ENCODE measurements at places on chromosomes 7 and 10.

- DNase-seq: no peak
These were observed 116.6 kb downstream of the KMT2E start for GRCh38 chr7:105130580-105130979.

DNA sequence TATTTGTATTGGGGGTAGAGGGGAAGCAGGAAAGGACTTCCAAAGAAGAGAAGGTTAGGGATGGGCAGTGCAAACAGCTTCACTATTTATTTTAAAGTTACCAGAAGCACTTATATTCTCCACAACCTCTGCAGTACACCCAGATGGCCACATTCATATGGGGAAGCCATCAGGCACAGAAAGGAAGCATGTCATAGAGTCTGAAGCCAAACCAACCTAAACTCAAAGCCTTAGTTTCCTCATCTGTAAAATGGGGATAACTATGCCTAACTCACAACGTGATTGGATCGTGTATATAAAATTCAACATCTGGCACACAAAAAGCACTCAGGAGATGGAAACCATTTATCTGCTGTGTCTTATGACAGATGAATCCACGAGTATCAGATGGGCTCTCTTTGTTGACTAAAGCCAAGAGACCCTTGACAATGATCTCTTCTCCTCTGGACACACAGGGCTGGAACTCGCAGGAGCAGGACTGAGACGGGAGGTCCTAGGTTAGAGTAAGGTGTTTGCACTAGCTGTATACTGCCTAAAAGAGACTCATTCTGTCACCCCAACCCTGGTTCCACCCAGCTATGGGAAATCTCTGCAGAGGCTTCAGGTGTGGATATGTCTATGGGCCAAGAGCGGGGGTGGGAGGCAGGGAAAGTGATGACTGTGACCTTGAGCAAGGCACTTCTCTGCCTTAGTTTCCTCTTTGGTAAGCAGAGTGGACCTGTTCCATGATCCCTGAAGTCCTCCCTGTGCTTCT is 1.8 kb downstream of the KIAA1549 start:
- DNase-seq: no peak

DNA sequence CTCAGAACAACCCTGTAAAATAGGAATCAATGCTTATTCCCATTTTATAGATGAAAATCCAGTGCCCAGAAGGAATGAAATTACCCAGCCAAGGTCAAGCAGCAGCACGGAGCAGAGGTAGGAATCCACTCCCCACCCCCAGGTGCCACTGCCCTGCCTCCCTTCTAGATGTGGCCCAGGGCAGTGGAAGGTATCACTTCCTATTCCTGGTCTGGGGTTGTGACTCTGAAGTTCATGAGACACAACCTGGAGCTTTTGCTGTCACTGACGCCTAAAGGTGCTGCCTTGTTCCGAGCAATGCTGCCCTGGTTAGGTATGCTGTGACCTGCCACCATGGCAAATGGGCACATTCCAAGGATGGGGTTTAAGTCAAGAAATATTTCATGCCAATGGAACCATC is 53.6 kb downstream of the PIK3AP1 start:
- DNase-seq: no peak

DNA sequence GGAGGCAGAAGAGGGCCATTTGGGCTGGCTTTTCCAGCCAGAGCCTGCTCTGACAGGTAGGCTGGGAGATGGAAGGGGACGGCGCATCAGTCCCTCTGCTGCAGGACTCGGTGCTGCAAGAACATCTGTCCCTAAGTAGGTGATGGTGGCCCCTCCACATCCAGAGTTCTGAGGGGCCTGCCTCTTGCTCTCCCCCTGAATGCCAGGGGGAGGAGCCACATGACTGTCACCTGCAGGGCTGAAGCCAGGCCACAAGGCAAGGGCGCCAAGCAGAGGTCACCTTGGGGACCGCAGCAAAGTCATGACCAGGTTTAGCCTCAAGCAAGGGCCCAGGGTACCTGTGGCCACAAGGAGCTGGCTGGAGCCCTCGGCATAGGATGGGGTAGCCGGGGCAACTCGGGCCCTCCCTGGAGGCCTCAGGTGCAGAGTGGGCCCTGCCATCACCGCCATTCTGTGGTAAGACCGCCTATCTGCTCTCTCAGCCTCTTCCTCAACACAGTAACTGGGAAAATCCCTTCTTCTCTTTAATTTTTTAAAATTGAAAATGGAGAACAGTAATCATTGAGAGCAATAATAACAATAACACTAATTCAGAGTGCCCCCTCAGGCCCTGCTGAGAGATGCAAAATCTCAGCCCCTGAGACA is 99.3 kb downstream of the FAM53B start:
- no peak for DNase-seq

GRCh38 chr10:66649626-66650025 is 276.2 kb upstream of the LRRTM3 start:
- DNase-seq: no peak

GRCh38 chr10:117535298-117536071 is 7.1 kb upstream of the EMX2 start:
- DNase-seq: no peak

Data from CD4-positive, alpha-beta T cell treated with Interleukin-12 subunit alpha and Interleukin-12 subunit beta, for 1 hour (primary cell).